ENCODE measurements at places on chromosomes 6 and 20. TPM values are rescaled to one million over a fixed set of nuclear protein-coding genes. Genes with fewer than 3 reads are reported as not detected.

Gene PGBD1
- total RNA-seq, result 9.7 TPM

GRCh38 chr20:62603021-62603906 lies 39.0 kb upstream of the SLCO4A1 start:
- H3K27me3 ChIP-seq, result no peaks in the 10 kb centered on the region
- H3K36me3 ChIP-seq, result no peaks in the 10 kb centered on the region
- no peak for DNase-seq
- no peak overlapping the region for H3K4me3 ChIP-seq
- H3K4me1 ChIP-seq, result peaks cover 34% of the 10 kb centered on the region

- no peaks in the 10 kb centered on the region for H3K36me3 ChIP-seq
- H3K4me3 ChIP-seq, result no peak overlapping the region
- no peak for DNase-seq
- H3K27ac ChIP-seq, result no peak overlapping the region
- H3K4me1 ChIP-seq, result no peaks in the 10 kb centered on the region
- H3K27me3 ChIP-seq, result no peaks in the 10 kb centered on the region
Measured at GRCh38 chr6:9308284-9308683, 872.9 kb upstream of the SLC35B3 start.

Gene DEFB132
- total RNA-seq, result not detected

GRCh38 chr6:53581173-53581773 lies 36.4 kb upstream of the GCLC start:
- no peaks in the 10 kb centered on the region for H3K4me1 ChIP-seq
- peak; percentile 14 for DNase-seq

DNA sequence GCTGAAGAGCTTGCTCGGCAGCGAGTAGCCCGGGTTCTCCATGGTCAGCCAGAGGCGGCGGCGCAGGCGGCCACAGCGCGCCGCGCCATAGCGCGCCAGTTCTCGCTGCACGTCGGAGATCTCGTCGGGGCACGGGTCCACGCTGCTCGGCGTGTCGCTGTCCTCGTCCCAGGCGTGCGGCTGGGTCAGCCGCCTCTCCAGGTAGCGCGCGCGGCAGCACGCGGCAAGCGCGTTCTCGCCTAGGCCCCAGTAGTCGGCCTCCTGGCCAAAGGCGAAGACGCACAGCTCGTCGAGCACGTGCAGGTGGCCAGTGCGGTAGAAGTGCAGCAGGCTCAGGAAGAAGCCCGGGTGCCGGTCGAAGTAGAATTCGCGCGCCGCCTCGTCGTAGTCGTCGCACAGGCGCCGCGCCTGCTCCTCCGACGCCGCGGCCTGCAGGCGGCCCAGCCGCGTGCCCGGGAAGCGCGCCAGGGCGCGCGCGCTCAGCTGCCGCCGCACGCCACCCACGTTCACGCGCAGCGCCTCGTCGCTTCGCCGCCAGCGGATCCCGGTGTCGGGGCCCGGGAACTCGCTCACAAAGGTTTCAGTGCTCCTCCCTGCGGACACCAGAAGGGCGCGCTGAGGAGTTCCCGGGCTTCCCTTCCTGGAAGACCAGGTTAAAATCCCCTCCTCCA lies 2.7 kb downstream of the KCNS1 start:
- peaks cover 29% of the 10 kb centered on the region for H3K4me1 ChIP-seq
- no peak overlapping the region for H3K27ac ChIP-seq
- peaks cover 3% of the 10 kb centered on the region for H3K36me3 ChIP-seq
- DNase-seq, result no peak

- H3K4me3 ChIP-seq, result peak overlapping the region; percentile 87
- no peaks in the 10 kb centered on the region for H3K36me3 ChIP-seq
- peaks cover 4% of the 10 kb centered on the region for H3K27me3 ChIP-seq
- peak overlapping the region; percentile 95 for H3K27ac ChIP-seq
Measured at GRCh38 chr6:121436274-121436857, 920 bp downstream of the GJA1 start.

DNA sequence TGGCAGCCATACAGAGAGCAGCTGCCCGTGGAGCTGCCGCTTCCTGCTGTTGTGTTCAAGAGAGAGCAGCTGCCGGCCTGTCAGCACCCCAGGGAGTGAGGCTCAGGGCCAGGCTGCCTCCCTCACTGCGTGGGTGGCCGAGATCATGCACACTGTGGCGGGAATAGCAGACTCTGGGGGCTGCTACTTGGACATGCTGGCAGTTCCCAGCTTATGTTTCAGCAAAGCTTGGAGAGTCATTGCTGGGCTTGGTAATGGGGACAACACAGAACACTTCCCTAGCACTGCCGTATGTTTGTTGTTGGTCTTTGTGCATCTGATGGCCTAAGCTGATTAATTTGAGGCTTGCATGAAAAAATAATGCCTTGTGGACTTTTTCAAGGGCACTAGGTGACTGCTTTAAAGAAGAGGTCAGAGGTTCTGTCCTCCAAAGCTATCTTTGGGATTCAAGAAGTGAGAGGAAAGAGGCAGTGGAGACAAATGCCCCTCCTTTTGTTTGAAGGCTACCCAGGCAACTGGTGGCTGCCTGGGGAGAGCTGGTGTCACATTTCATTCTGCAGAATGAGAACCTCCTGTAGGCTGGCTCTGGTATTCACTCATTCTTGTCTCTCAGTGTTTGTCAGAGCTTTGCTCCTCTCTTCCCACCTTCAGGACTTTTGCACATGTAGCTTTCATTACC lies 18.8 kb downstream of the MRAP2 start:
- DNase-seq, result no peak
- H3K36me3 ChIP-seq, result no peaks in the 10 kb centered on the region
- H3K4me3 ChIP-seq, result no peak overlapping the region
- peaks cover 7% of the 10 kb centered on the region for H3K27me3 ChIP-seq
- H3K4me1 ChIP-seq, result peaks cover 19% of the 10 kb centered on the region
- H3K27ac ChIP-seq, result peak overlapping the region; percentile 35

Gene PTCRA
- 0.50 TPM for total RNA-seq

Gene C6orf141
- total RNA-seq, result 1.3 TPM

Measured in spinal cord (tissue), 10 donors.